Activated CD4-positive, alpha-beta T cell treated with anti-CD3 and anti-CD28 coated beads, Interleukin-2, Interleukin-4, amounts not matched to agents 100 ng/mL and 50 ng/mL, durations not matched to agents 16 hours and 8 hours (primary cell): ENCODE measurements at places on chromosomes 13 and 19.

DNA sequence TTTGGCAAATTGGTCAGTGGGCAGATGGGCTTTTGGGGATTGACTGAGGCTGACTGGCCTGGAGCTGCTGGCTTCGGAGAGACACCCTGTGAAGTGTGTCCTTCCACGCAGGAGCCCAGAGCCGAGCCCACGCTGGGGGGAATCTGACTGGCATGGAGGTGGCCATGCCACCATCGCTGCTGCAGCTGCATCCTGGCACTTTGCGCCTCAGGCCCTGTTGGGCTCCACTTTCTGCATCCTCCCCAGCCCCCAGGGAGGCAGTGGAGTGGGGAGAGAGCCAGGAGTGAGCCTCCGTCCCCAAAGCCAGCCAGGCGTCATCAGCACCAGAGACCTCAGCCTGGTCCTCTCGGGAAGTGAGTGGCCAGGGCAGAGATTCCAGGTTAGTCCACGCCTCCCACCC is 17.0 kb upstream of the NCCRP1 start:
- DNase-seq = no peak

DNA sequence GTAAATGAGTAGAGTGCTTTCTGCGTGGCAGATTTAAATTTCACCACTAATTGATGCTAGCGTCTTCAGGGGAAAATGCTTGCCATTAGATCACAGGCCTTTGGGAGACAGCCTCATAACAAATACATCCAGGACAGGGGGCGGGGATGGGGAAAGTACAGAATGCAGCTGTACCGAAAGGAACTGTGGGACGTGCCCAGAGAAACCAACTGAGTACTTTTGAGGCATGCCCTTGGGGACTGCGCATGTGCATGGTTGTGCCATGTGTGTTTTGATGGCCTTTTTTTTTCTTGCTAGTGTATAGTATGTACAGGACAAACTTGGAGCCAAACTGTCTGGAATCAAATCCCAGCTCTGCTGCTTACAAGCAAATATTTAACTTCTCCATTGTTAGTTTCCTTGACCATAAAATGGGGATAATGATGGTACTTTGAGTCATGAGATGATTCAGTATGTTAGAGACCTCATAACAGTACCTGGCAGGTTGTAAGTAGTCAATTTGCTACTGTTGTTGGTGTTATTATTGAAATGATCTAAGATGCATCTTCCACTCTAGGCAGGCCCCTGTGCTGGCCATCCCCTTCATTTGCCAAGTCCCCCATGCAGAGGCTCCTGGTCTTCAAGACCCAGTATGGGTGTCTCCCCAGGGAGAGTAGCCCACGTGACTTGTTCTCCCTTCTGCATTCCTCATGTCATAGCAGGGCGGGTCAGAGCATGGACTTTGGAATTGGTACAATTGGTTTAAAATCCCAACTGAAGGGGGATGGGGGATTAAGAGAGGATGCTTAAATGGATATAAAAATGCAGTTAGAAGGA is 68.3 kb upstream of the NPAS1 start:
- DNase-seq = peak; percentile 46

GRCh38 chr13:97896446-97896845 is 57.0 kb upstream of the IPO5 start:
- no peak for DNase-seq

GRCh38 chr19:1261798-1262622 is 7.1 kb upstream of the CIRBP start:
- DNase-seq = no peak

DNA sequence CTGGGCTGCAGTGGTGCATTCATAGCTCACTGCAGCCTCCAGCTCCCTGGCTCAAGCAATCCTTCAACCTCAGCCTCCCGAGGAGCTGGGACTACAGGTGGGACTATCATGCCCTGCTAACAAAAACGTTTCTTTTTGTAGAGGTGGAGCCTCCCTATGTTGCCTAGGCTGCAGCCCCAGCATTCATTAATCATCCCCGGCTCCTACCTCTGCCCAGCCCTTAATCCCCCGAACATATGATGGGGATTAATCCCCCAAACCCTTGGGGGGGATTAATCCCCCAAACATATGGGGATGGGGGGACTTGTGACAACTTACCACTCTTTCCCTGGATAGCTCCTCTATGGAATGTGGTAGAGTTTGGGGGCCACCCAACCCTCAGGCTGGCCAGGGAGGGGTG is 45.9 kb downstream of the SUGP2 start:
- DNase-seq = no peak

GRCh38 chr13:102400675-102401145 is 1.1 kb downstream of the FGF14 start:
- DNase-seq = no peak
